Amniotic stem cell (primary cell): ENCODE measurements at places on chromosomes 1 and 21.

GRCh38 chr1:170351366-170351946 lies 180.5 kb upstream of the GORAB start:
- DNase-seq: no peak

DNA sequence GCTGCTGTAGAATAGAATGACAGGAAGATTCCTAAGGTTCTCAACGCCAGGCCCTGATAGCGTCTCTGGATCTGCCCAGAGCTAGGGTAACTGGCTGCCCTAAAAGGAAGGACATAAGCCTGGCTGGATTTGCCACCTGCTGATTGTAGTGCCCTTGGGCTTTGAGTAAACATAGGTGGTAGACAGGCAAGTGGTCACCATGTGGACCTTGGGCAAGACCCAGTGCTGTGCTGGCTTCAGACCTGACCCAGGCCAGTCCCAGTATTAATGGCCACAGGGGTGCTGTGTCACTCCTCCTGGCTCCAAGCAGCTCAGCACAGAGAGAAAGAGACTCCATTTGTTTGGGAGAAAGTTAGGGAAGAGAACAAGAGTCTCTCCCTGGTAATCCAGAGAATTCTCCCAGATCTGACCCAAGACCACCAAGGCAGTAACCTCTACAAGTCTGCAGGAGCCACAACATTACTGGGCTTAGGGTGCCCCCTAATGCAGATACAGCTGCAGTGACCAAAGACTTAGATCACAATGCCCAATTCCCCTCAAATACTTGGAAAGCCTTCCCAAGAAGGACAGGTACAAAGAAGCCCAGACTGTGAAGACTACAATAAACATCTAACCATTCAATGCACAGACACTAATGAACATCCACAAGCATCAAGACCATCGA lies 44.5 kb downstream of the PHTF1 start:
- no peak for DNase-seq

- DNase-seq: peak; percentile 77
These were observed 15.1 kb upstream of the PADI3 start for GRCh38 chr1:17233675-17234320.

DNA sequence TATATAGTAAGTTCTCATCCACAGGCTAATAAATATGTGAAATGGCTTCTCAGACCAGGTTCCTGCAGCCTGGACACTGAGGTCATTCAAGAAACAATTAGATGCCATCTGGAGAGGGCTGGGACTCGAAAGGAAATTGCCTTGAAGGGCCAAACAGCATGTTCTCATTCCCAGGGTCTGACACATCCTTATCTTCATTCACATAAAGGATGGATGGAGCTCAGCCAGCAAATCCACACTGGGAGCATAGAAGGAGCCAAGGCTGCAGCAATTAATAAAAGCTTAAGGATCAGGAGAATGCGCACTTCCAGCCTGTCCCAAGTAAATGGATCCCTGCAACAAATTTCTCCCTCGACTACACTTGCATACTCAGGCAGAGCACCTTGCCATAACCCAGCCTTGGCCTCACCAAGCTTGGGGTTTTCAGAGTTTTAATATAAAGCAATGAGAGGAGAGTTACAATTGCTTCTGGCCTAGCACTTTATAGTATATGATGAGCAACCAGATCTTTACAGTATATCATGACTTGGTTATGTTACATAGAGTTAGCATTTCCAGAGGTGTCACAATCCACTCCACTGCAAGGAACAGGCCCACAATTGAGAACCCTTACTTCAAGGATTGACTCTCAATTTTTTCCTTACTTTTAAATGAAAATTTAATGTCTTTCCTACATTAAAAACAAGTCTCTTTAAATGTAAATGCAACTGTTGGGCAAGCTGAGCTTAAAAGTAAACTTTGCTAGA lies 55.9 kb downstream of the BCAR3 start:
- peak; percentile 41 for DNase-seq

DNA sequence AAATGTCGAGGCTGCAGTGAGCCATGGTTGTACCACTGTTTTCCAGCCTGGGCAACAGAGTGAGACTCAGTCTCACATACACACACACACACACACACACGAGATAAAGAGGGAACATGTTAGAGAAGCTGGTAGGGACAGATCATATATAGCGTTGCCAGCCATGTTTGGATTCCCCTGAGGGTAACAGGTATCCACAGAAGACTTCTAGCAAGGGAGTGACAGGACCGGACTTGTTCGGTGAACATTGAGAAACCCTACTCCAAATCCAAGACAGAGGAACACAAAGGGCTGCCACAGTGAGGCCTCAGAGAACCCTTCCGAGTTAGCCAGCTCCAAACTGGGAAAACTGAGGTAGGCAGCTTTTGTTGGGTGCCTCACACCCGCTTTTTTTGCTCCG lies 3.7 kb upstream of the SARS1 start:
- no peak for DNase-seq

DNA sequence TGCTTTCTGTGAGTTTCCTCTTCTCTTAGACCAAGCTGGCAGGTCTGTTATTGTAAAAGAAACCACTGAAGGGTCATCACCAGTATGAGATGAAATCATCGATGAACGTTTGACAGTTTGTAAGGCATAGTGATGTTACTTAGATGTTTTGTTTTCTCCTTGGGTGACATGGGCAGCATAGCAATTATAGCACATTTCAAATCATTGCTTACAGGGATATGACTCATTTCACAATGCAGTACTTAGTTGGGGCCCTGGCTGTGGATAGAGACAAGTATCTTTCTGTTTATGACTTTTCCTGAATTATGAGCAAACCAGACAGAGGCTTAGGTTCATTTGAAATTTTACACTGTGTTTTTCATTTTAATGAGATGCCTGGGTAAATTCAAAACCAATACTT lies 313.0 kb downstream of the RWDD3 start:
- no peak for DNase-seq

- DNase-seq: no peak
These were observed 2.9 kb downstream of the TIE1 start for GRCh38 chr1:43303471-43304313.

GRCh38 chr1:93013145-93014065 lies 52.1 kb upstream of the DIPK1A start:
- no peak for DNase-seq

DNA sequence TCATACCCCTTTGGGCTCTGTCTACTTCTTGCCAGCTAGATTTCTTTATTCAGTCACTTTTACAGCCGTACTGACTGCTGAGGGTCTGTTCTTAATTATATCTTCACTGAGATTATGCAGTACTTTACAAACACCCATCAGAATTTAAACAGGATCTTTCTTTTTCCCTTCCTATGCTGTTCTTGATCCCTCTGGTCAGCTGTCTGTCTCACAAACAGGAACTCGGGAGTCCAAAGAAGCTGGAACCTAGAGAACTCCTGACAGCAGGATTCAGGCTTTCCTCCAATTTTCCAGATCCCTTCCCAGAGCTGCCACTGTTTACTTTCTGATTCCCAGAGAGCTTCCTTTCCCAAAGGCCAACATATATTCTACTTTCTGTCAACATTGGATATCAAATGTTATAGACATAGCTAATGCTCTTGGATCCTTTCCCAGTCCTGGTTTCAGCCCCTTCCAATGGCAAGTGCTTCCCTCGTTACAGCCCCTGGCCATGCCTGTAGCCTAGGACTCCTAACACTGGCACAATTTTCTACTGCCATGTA lies 59.5 kb downstream of the ATP2B4 start:
- DNase-seq: no peak

- DNase-seq: no peak
These were observed 213.6 kb downstream of the NUF2 start for GRCh38 chr1:163535401-163535800.

- DNase-seq: no peak
These were observed 62.5 kb downstream of the NDUFS5 start for GRCh38 chr1:39088658-39089057.

DNA sequence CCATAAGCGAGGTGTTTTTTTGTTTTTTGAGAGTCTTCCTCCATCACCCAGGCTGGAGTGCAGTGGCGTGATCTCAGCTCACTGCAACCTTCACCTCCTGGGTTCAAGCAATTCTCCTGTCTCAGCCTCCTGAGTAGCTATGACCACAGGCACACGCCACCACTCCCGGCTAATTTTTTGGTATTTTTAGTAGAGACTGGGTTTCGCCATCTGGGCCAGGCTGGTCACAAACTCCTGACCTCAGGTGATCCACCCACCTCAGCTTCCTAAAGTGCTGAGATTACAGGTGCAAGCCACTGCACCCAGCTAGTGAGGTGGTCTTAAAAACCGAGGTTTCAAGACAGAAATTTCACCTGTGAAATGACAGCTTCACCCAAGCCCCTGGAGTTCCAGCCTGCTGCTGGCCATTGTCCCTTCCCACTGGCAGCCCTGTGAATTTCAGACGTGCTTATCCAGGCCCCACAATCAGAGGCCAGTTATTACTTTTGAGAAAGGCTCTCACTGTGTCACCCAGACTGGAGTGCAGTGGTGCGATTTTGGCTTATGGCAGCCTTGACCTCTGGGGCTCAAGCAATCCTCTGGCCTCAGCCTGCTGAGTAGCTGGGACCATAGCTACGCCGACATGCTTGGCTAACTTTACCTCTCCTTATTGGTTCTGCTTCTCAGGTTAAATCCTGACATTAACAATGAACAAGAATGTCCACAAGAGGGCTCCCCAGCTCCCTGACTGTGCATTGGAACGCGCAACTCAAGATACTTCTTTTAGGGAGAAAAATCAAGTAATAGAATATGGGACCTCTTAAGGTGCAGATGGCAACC lies 19.4 kb downstream of the ENO1 start:
- DNase-seq: no peak

DNA sequence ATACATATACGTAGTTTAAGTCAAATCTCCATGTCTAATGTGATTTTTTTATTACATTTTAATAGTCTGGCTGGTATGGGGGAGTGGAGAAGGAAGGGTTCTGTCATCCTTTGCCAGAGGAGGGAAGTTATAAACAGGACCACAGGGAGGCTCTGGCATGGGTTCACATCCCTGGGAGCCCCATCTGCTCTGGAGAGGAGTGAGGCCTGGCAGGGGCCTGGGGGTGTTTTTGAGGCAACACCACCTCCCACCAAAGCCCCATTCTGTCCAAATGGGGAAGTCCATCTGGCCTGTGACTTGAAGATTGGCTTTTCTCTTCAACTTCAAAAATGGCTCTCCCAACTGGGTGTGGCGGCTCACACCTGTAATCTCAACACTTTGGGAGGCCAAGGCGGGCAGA lies 15.8 kb downstream of the DISP3 start:
- DNase-seq: no peak

- no peak for DNase-seq
These were observed 22.2 kb downstream of the TOMM20 start for GRCh38 chr1:235106457-235106856.

- DNase-seq: peak; percentile 23
These were observed 35.1 kb downstream of the FRRS1 start for GRCh38 chr1:99731384-99731783.

- DNase-seq: no peak
These were observed 11.3 kb downstream of the CRABP2 start for GRCh38 chr1:156693848-156694689.

- DNase-seq: no peak
These were observed 396.5 kb downstream of the SMYD3 start for GRCh38 chr1:246110343-246111219.

DNA sequence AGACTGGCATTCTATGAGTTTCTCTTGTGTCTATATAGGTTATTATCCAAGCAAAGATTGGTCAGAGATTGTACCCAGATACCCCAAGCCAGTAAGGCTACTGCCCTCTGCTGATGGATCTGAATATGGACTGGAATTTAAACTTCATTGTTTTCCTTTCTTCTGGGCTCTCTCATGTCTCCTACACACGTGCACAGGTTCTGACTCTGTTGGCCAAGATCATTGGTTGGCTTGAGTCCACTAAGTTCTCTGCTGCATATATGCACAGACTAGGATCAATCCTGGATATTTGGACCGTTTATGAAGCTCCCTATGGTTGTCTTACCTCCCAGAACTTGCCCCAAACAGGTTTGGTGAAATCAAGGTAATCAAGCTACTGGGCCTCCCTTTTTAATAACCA lies 69.7 kb downstream of the CC2D1B start:
- no peak for DNase-seq

GRCh38 chr1:177977141-177977540 lies 7.3 kb upstream of the SEC16B start:
- DNase-seq: no peak

DNA sequence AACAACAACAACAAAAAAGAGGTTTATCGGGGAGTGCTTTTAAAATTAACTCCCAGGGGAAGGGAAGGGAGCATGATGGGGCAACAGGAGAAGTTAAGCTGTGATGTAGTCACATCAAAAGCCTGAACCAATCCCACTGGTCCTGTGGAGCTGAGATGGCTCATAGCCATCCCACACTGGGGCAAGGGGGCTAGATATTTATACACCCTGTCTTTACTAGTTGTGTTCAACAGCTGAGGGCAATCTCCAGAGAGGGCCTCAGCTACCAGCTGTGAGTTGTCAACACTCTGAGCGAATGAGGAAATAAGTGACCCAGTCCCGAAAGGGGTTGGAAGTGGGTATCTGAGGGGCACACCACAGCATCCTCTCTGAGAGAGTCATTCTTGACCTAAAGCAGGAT lies 31.0 kb upstream of the CREG1 start:
- no peak for DNase-seq

DNA sequence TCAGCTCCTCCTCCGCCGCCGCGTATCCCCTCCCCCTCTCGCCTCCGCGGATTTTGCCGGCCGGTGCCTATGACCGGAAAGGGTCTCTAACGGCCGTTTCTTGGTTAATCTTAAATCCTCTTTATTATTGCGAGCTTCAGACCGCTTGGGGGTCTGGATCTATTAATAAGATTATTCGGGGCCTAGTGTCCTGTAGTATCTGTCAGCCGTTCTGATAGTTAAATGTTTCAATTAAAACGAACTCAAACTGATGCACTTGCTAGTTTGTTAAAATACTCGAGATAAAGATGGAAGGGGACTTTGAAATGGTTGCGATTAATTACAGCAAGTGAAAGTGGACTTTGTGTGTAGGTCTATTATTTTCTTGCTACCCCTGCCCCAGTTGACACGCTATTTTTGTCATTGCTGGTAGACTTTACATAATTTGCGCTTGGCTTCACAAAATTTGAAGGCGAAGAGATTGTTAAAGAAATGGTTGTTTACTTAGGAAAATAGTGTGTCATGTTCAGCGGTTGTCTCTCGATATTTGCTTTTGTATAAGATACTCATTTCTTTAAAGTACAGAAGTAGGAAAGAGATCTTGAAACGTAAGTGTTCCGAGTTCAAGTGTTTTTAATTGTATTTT lies 779 bp downstream of the SON start:
- DNase-seq: no peak

- no peak for DNase-seq
These were observed 48.3 kb downstream of the CTTNBP2NL start for GRCh38 chr1:112444269-112444668.

- DNase-seq: no peak
These were observed 278.6 kb upstream of the LYPLAL1 start for GRCh38 chr1:218895064-218895587.

- no peak for DNase-seq
These were observed 512.7 kb upstream of the ADGRL4 start for GRCh38 chr1:79519084-79519760.

DNA sequence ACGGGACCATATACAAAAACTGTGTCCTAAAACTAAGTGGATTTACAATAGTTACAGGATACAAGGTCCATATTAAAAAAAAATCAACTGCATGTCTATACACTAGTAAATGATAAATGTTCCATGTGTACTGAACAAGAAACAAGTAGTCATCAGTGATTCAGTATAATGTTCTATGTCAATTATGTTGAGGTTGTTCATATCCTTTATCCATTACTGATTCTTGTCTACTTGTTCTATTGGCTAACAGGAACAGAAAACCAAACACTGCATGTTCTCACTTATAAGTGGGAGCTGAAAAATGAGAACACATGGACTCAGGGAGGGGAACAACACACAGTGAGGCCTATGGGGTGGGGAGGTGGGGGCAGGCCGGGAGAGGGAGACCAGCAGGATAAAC lies 90.5 kb downstream of the CDC42BPA start:
- DNase-seq: no peak
